ENCODE measurements at places on chromosomes 12 and 14.
A peak's percentile ranks its signal among the peaks of the same experiment; 100 is the strongest.

DNA sequence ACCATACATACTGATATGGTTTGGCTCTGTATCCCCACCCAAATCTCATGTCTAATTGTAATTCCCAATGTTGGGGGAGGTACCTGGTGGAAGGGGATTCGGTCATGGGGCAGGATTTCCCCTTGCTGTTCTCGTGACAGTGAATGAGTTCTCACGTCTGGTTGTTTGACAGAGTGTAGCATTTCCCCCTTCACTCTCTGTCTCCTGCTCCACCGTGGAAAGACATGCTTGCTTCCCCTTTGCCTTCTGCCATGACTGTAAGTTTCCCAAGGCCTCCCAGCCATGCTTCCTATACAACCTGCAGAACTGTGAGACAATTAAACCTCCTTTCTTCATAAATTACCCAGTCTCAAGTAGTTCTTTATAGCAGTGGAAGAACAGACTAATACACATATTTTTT lies 28.8 kb upstream of the DTX1 start:
- DNase-seq: no peak

GRCh38 chr12:2456813-2457186 lies 338.0 kb upstream of the FKBP4 start:
- DNase-seq: no peak

DNA sequence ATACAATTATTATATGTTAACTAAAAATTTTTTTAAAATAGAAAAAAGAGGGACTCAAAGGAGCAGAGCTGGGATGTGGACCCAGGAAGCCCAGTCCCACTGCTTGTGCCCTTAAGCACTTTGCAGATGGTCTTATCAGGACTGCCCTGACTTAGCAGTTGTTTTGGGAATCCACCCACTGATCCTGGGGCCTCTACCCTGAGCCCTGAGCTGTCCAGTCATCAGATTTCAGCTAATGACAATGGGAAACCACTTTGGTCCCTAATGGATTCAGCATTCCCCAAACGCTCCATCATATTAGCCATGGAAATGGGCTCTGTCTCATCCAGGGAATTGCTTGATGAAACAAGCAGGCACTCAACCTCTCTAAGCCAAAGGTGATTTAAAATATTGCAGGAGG lies 22.5 kb upstream of the WSCD2 start:
- no peak for DNase-seq

- DNase-seq: peak; percentile 4
These were observed 105.1 kb downstream of the RERG start for GRCh38 chr12:15116086-15116485.

- DNase-seq: no peak
These were observed 3.4 kb downstream of the NACA start for GRCh38 chr12:56721721-56722120.

GRCh38 chr14:27123162-27123561 lies 525.3 kb upstream of the NOVA1 start:
- DNase-seq: no peak

GRCh38 chr12:101186291-101186690 lies 23.7 kb downstream of the SLC5A8 start:
- DNase-seq: no peak

Measured in choroid plexus epithelial cell (primary cell).